ENCODE measurements at places on chromosomes 2 and 18.

GRCh38 chr2:98695255-98695654 is 35.7 kb downstream of the MGAT4A start:
- no peak for DNase-seq

GRCh38 chr18:48263914-48264902 is 145.0 kb downstream of the ZBTB7C start:
- DNase-seq = no peak

DNA sequence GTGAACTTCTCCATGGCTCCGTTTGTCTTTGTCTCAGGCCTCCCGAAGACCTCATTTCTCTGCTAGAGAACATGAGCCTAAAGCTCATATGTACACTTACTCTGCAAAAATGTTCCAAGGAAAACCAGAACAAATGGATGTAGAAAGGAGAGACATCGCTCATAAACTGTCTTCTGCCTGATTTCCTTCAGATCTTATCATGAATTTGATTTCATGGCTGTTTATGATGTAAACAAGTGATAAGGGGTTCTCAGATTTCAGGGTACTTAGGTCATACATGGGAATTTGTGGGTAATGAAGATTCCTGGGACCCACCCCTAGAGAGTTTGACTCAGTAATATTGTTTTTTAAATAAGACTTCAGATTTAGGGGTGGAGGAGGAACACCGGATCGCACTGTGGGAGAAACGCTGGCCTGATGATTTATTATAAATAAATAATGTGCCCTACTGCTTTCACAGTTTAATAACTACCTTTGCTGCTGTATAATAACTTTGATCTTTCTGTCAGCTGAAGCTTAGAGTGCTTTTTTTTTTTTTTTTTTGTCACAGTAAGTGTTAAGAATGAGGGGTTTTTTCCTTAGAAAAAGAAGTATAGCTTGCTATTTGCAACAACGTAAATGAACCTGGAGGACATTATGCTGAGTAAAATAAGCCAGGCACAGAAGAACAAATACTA is 14.9 kb downstream of the AOX1 start:
- no peak for DNase-seq

- no peak for DNase-seq
Measured at GRCh38 chr2:238338710-238339394, 18.5 kb downstream of the TRAF3IP1 start.

GRCh38 chr2:23386339-23387220 is 1.6 kb downstream of the KLHL29 start:
- DNase-seq = no peak

Measured in foreskin melanocyte (primary cell).